ENCODE measurements at places on chromosomes 7 and 10. TPM values are rescaled to one million over a fixed set of nuclear protein-coding genes. Genes with fewer than 3 reads are reported as not detected.

GRCh38 chr7:33196221-33196620, 66.9 kb downstream of the BBS9 start:
- H3K27me3 ChIP-seq = no peaks in the 10 kb centered on the region
- DNase-seq = no peak
- H3K27ac ChIP-seq = no peak overlapping the region
- H3K4me1 ChIP-seq = peaks cover 3% of the 10 kb centered on the region
- no peaks in the 10 kb centered on the region for H3K36me3 ChIP-seq
- H3K4me3 ChIP-seq = no peak overlapping the region

DNA sequence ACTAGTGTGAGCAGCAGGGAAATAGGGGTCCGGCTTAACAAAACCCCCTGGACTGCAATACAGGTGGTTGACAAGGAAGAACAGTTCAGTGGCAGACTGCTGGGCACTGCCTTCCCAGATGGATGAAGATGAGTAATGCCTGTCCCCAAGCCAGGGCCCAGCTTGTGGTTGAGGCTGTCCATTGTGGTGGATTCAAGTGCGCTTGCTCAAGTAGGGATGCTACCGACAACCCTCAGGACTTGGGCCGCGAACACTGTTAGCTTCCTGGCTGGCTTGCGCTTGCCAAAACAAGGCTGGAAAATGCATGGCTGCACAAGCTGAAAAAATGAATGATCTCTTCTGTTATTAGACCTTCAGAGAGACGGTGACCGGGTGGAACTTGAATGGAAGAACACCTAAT, 116.1 kb upstream of the ACBD5 start:
- peaks cover 4% of the 10 kb centered on the region for H3K4me1 ChIP-seq
- H3K36me3 ChIP-seq = no peaks in the 10 kb centered on the region
- H3K27ac ChIP-seq = no peak overlapping the region
- no peak overlapping the region for H3K4me3 ChIP-seq

DNA sequence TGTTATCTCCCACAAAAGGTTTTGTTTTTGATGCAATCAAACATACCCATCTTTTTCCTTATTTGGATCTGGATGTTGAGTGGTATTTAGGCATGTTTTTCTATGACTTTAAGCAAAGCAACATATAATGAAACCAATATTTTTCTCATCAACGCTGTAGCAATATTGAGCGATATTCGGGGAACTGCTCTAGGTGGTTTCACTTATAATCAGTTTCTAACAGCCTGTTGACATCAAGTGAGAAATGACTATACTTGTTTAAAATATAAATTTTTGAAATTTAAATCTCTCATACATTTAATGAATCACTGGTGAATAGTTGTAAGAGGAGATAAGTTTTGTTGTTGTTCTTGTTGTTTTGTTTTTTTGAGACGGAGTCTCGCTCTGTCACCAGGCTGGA, 52.8 kb upstream of the CCAR1 start:
- DNase-seq = no peak
- H3K4me1 ChIP-seq = no peaks in the 10 kb centered on the region
- no peak overlapping the region for H3K27ac ChIP-seq
- peaks cover 7% of the 10 kb centered on the region for H3K36me3 ChIP-seq
- no peaks in the 10 kb centered on the region for H3K27me3 ChIP-seq
- H3K4me3 ChIP-seq = no peak overlapping the region

GRCh38 chr10:17061418-17061817, 68.2 kb downstream of the CUBN start:
- no peaks in the 10 kb centered on the region for H3K27me3 ChIP-seq
- no peak overlapping the region for H3K27ac ChIP-seq
- no peak overlapping the region for H3K4me3 ChIP-seq
- H3K4me1 ChIP-seq = peaks cover 10% of the 10 kb centered on the region

DNA sequence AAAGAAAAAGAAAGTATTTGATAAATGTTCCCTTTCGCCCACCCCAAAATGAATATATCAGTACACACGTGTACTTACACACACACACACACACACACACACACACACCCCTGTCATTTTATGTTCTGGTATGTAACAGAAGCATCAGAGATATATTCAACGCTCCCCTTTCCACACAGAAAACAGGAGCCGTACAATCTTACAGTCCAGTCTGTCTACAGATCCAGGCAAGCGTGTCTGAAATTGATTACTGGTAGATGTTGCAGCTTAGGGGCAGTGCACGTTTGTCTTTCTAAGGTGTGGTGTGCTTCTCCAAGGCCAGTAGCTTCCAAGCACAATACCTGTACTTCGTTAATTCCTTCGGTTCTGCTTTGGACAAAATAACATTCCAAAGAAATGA, 143.7 kb upstream of the RNF32 start:
- H3K4me3 ChIP-seq = no peak overlapping the region
- H3K4me1 ChIP-seq = no peaks in the 10 kb centered on the region
- no peaks in the 10 kb centered on the region for H3K27me3 ChIP-seq
- H3K36me3 ChIP-seq = no peaks in the 10 kb centered on the region
- no peak overlapping the region for H3K27ac ChIP-seq

Gene DKK1
- total RNA-seq = 0.69 TPM

Gene ERVW-1
- not detected for total RNA-seq

Gene CYP2C19
- total RNA-seq = not detected
